ENCODE measurements at places on chromosomes 1 and 21.

GRCh38 chr1:93963585-93963984 lies 54.4 kb upstream of the GCLM start:
- DNase-seq = no peak

DNA sequence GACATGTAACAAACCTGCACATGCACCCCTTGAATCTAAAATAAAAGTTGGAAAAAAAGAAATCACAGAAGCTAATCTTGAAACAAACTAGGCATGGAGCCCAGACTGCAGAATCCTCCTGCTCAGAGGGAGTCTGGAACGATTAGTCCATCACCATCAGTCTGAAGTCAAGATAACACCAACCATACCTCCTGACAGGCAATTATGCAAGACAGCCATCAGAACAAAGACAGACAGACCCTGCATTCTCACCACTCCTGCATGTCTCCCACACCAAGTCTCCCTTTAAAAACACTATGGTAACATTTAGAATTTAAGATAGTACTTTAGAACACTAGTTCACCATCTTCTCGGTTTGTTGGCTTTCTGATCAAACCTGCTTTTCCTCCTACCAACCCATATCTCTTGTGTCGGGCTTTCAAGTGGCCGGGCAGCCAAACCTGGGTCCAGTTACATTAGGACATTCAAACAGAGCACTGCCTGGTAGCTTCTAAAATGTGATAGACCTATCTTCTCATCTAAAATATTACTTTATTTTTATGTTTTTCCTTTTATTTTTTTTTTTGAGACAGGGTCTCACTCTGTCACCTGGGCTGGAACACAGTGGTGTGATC lies 10.1 kb downstream of the YARS1 start:
- DNase-seq = no peak

- DNase-seq = no peak
Observed at GRCh38 chr1:95384567-95384966, 150.6 kb downstream of the RWDD3 start.

- no peak for DNase-seq
Observed at GRCh38 chr1:23727362-23727811, 15.9 kb upstream of the ELOA start.

DNA sequence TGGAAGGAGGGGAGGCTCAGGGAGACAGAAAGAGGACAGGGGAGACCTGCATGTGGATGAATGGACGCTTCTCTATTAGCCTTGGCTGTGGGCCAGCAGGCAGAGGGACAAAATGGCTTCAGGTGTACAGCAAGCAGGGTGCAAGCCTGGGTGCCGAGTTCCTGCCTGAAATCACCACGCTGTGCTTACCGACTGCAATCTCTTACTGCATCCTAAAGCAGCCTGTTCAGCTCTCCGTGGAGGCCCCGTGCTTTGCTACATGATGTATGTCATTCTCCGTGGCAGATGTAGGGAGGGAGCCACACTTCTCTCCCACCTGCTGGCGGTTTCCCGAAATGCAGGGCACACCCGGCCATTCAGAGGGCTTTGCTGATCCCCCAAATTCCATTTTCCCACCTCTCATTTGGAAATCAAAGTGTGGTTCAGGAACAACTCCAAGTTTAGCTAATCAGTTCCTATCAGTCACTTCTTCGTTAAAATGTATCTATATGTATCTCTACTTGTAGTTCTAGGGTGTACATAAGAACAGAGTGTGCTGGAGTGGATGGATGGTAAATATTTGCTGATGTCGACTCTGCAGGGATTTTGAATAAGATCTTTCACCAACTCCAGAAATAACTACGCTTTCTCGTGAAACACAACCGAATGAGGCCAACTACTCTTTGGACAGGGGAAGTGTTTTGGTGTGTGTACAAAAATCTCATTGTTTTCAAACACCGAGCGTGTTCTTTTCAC lies 122.3 kb upstream of the BACE2 start:
- DNase-seq = no peak

GRCh38 chr21:35796844-35797243 lies 263.5 kb downstream of the SETD4 start:
- DNase-seq = no peak

DNA sequence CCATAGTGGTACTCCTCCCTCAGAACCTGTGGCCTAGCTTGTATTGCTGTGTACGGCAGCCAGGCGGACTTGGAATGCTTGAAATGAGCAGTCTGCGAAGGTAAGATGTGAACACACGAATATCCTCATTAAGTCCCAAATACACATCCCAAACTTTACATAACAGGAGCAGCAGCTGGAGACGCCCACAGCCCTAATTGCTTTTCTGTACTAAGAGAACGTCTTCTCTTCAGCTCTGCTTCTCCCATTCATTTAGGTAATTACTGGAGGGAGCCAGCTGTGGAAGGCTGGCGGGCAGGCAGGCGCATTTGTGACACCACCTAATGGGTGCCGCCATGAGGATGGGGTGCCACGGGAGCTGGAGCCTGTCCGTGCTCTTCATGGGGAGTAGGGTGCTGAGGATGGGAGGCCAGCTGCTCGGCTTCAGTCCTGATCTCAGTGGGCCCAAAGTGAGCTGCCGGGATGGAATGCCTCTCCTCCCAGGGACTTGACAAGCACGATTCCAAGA lies 66.6 kb upstream of the POU3F1 start:
- no peak for DNase-seq

DNA sequence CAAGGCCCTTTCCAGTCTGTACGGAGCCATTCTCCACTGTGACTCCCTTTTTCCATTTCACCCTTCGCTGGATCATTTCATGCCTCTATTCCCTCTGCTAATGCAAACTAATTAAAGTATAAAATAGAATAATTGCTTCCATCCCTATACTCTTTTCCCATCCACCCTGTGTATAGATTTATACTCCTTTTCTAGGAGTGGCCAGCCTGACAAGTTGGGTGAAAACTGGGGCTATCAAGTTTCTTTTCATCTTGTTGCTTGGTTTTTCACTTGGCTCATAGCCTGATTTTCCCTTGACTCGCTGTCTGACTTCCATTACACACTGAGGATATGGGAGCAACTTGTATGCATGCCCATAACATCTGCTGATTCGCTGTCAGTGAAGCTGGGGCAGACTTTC lies 107.0 kb downstream of the PLXNA2 start:
- no peak for DNase-seq

Data from stimulated activated CD8-positive, alpha-beta memory T cell treated with anti-CD3 and anti-CD28 coated beads, Interleukin-4, amount 100 ng/mL, for 4 hours (primary cell).